ENCODE measurements at places on chromosomes 2 and 18.
A peak's percentile ranks its signal among the peaks of the same experiment; 100 is the strongest.

DNA sequence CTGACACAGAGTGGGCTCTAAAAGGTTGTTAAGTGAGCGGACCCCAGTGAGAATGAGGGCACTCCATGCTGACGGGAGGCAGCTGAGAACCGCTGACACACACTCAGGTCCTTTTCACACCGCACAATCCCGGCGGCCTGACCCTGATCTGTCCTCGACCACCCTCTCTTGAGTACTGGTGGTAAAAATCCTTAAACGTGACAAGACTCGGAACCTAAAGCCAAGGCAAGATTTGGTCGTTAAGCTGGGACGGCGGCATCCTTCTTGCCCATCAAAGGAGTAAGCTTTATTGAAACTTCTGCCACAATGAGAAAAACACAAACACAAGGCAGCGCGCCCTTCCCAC is 569 bp downstream of the TMX3 start:
- no peak for DNase-seq

DNA sequence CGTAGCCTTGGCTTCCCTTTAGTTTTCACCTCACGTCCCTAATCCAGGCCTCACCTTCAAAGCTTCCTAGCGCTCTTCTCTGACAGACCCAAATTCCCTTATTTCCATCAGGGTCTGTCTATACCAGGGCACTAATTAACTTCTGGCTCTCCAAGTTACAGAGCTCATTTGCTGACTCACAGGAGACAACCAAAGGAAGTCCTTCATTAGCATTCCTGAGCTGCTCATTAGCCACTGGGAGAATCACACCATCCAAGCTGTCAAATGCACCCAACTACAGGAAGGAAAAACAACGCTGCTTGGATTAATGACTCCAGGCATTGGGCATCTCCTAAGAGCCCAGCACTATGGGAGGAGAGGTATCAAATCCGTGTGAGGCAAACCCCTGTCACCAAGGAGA is 109.8 kb upstream of the ALK start:
- no peak for DNase-seq

DNA sequence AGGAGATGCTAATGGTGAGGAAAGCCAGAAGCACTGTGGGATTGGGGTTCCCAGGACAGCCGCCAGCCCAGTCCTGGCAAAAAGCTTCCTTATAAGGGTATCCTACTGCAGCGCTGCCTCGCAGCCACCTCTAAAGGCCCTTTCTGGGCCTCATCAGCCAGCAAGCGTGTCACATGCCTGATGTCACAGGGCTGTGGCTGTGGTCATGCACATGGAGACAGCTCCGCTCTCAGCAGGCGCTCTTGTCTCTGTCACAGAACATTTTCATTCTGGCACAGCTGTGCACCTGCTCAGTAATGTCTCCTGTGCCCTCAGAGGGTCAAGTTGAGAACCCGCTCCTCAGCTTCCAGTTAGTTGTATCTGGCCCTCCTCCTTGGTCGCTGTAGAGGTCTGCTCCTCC is 17.7 kb upstream of the MAL start:
- DNase-seq = no peak

DNA sequence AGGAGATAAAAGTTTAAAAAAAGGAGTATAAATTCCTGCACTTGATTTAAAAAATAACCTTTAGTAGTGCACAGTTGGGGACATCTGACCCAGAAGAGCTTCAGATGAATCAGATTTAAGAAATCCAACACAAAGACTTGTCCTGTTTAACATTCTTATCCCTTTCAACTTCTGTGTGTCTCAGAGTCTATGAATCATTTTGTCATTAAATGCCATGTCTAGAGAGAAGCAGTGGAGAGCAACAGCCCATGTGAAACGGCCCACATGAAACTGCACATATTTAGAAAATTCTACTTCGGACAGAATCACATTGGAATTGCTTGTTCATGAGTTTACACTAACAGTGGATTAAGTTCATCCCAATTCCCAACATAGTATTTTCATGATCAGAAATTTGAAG is 278.6 kb downstream of the SLC8A1 start:
- DNase-seq = no peak

GRCh38 chr2:38440655-38441054 is 63.6 kb upstream of the ATL2 start:
- no peak for DNase-seq

DNA sequence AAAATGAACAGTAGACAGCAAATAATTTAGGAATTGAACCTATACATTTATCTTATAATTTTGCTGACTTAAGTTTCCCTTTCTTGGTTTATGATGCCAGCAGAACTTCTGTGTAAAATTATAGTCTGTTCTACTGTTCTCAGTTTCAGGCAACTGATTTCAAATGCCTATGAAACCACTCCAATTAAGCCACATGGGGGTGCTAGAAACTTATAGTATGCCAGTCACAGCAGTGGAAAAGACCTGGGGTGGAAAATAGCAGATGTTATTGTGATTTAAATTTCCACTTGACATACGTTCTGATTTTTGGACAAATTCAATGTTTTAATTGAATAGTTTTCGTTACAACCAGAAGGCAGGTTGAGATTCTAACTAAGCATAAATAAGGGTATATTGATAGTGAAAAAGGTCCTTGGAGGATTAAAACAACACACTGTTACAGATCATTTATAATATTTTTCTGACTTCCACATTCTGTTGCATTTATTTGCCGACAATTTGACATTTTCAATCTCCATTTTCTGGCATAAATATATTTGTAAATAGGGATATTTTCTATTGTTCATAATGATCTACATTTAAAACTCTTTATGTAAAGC is 61.4 kb downstream of the CPS1 start:
- DNase-seq = peak; percentile 84

DNA sequence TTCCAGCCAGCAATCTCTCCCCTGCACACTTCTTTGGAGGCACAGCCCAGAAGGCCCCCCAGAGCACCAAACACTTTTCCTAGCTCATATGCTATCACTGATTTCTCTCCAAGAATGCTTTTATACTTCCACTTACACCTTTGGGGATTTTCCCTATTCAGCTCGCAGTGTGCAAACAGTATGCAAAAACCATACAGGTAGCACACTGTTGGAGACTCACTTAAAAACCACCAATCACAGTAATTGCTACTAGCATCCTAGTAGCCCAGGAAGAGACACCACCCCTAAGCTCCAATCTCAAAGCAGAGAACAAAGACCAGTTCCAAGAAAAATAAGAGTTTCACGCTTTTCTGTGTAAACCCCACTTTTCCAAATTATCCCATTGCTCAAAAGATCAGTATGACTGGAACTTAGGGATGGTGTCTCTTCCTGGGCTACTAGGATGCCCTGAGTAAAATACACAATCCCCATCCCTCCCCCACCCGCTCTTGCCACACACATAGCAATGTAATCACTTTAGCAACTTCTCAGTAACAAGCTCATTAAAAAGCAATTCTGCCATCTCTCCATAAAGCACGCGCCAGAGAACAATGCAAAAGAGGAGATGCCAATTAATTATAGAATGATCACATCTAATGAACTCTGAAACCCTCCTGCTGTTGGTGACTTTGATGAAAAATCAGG is 43.0 kb downstream of the KLF7 start:
- DNase-seq = no peak

- peak; percentile 37 for DNase-seq
Observed at GRCh38 chr2:105294844-105295481, 34.6 kb downstream of the TGFBRAP1 start.

GRCh38 chr2:39538718-39539117 is 101.6 kb upstream of the MAP4K3 start:
- no peak for DNase-seq

GRCh38 chr2:111209045-111209514 is 88.4 kb downstream of the BCL2L11 start:
- DNase-seq = no peak

DNA sequence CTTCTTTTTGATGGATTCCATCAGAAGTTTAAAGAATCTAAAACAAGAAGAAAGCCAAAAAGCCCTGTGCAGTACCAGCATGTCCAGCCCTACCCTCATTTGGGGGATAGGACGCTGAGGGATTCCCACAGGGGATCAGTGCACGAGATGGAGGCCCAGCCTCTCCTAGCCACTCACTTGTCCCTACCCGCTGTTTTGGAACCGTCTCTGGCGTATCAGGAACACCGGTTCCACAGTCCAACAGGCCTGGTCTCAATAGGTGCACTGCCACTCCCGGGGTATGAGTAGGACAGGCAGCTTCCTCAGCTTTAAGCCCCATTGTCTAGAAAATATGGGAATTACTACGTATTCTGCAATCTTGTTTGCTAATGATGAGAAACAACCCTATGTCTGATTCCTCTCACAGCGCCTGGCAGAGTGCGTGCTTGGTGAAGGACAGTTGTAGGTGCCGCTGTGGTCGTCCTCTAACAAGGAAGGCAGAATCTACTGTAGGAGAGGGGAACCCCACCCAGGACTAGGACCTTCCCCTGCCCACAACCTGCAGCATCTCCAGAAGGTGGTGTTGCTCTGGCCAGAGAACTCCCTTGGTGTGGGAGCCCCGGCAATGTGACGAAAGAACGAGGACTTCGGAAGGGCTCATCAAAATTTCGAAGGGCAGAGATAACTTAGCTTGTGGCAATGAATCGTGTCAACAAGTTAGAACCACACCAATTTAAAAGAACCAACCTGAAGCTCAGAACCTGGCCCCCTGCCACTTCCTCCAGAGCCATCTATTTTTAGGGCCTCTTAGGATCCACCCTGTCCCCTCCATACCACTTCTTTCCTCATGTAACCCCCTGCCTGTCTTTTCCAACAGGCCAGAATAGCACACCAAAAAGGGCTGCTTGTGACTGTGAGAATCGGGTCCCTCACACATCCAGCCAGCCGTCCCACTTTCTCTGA is 71.7 kb downstream of the POLR1A start:
- DNase-seq = no peak

DNA sequence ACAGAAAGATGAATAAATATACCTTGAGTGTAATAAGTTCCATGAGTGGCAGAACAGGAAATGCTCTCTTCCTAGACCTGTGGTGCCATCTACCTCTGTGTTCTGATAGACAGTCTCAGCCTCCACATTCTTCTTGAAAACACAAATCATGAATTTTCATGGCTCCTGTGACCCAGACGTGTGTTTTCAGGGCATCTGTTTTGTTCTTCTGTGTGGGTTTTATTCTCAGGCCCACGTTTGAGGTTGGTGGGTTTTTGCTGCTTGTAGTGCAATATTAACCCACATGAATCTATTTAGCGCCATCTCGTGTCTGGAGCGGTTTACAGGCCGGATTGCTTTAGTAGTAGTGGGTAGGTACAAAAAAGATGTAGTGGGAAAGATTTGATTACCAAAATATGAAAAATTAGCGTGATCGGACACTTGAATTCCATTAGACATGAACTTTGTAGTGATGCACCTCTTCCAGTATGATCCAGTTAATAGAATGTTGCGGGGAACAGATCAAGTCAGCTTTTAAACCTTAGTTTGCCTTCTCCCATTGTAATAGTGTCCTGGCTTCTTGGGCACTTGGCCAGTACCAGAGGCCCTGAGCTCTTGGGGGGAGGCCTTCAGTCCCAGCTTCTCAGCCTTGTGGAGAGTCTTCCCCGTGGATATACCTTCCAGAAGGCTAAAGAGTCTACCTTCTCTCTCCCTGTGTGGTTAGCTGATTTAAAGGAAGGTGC is 256.5 kb downstream of the TPGS2 start:
- DNase-seq = peak; percentile 53

- DNase-seq = peak; percentile 71
Observed at GRCh38 chr18:5556310-5556974, 12.6 kb upstream of the EPB41L3 start.

DNA sequence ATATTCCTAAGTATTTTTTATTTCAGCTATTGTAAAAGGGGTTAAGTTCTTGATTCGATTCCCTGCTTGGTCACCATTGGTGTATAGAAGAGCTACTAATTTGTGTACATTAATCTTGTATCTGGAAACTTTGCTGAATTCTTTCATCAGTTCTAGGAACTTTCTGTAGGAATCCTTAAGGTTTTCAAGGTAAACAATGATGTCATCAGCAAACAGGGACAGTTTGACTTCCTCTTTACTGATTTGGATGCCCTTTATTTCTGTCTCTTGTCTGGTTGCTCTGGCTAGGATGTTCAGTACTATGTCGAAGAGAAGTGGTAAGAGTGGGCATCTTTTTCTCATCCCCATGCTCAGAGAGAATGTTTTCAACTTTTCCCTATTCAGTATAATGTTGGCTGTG is 252.7 kb downstream of the NR4A2 start:
- DNase-seq = no peak

- DNase-seq = no peak
Observed at GRCh38 chr2:237039301-237040031, 46.2 kb upstream of the COPS8 start.

- no peak for DNase-seq
Observed at GRCh38 chr2:20433249-20433648, 13.6 kb upstream of the RHOB start.

DNA sequence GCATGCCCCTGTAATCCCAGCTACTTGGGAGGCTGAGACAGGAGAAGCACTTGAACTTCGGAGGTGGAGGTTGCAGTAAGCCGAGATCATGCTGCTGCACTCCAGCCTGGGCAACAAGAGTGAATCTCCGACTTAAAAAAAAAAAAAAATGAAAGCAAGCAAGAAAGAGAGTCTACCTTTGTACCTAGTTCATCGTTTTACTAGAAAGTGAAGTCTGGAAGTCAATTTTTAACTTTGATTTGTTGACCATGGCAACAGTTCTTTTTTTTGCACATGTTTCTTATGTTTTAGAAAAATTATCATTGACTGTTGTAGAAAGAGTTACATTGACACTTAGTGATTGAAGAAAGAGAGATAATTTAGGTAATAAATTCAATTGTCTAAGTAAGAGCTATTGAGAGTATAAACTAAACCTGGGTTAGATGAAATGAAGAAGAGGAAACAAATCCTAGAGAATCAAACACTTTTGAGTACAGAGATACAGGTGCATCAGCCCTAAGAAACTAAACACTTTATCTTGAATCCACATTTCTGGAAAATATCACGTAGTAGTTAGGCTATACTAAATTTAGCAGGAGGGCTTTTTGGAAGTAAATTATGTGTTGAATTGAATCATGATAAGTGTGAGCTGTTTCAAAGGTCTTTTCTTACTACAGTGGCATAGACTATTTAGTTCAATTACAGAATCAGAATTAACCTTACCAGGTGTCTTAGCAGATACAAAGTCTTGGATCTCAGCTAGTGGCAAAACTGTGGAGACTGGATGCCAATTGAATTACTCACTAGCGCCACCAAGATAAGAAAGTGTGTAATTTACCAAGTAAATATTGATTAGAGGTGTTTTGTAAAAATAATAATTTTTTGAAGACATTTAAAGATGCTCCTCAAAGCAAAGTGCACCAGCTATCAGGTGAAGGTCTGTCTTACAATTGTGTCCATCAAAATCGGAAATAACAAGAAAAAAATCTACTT is 303.4 kb upstream of the NRXN1 start:
- DNase-seq = no peak

DNA sequence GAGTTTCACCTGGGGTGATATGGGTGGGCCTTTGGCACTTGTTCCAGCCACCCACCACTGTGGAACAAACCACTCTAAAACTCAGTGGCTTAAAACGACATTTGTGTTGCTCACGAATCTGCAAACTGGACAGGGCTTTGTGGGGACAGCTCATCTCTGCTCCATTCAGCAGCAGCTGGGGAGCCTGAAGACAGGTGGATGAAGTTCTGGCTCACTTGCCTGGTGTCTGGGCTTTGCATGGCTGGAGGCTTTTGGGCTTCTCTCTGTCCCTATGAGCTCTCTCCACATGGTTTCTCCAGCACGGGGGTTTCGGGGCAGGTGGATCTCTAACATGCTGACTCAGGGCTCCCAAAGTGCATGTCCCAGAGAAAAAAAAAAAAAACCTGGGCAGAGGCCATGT is 93.0 kb upstream of the GLI2 start:
- no peak for DNase-seq

- DNase-seq = no peak
Observed at GRCh38 chr2:46471-47345, at the start of gene FAM110C. TSS of gene FAM110C (minus strand) at chr2:46505. CDS start at chr2:46385, 120 bp downstream.

Data from NCI-H524 (cell line).